ENCODE measurements at places on chromosomes 2 and 18. TPM values are rescaled to one million over a fixed set of nuclear protein-coding genes. Genes with fewer than 3 reads are reported as not detected.

- DNase-seq: no peak
These were observed 48.5 kb downstream of the C2orf74 start for GRCh38 chr2:61210332-61210981.

DNA sequence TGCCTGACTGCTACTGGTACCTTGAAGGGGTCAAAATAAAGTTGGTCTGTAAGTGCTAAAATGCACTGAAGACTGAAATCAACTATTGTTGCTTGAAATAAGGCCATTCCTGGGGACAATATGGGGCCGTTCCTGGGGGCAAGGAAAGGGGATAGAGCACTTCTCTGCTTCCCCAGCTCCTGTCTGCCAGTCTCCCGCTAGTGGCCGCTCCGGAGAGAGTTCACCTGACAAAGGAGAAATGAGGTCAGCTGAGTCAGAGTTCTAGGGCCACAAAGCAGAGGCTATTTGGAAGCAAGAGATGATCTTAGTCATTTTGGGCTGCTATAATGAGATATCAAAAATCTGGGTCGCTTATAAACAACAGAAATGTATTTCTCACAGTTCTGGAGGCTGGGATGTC, 345.9 kb downstream of the TSN start:
- DNase-seq: no peak

Gene ALPG
- total RNA-seq: not detected

Gene ORC2
- 8.2 TPM for total RNA-seq

All from left lobe of liver (tissue), 2 donors.